ENCODE measurements at places on chromosomes 5 and 9.

- no peaks in the 10 kb centered on the region for H3K36me3 ChIP-seq
- H3K4me3 ChIP-seq: no peak overlapping the region
- H3K27ac ChIP-seq: peak overlapping the region; percentile 4
- DNase-seq: no peak
- no peaks in the 10 kb centered on the region for H3K4me1 ChIP-seq
- no peaks in the 10 kb centered on the region for H3K27me3 ChIP-seq
These were observed 15.3 kb downstream of the FPGS start for GRCh38 chr9:127817881-127818434.

DNA sequence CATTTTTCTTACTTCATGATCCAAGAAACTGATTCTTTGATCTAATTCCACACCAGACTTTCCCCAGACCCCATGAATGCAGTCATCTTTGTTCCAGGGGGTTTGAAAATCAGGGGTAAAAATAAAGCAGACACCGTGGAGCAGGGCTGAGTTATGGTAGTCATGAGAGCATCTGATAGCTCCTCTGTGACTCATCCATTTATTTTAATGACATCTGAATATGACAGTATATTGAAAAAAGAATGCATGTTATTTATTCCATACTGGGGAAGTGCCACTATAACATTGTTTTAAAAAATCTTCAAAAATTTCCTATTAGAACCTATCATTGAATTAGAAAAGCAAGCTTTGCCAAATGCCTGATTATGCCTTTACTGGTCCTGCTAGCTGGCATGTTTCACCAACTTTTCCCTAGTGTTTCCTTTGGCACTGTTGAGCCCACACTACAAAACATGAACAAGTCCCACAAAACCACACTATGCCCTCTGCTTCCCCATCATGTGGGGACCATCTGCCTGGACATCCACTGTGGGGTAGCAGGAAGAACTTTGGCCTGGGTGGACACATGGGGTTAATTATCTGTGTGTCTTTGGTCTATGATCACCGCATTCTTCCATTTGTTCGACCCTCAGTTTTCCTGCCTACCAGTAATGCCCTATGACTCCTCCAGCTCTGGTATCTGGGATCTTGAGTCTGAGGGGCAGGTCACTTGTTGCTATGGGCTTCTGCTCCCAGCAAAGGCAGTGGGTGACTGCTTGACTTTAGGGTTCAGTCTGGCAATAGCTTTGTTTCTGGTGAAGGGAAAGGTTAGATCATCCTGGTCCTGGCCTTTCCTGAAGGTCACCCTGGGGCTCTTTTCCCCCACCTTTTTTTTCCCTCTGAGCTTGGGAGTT is 82.7 kb upstream of the PANK3 start:
- no peak overlapping the region for H3K27ac ChIP-seq
- no peak overlapping the region for H3K4me3 ChIP-seq
- H3K36me3 ChIP-seq: no peaks in the 10 kb centered on the region
- H3K4me1 ChIP-seq: no peaks in the 10 kb centered on the region
- DNase-seq: no peak
- H3K27me3 ChIP-seq: peaks cover 6% of the 10 kb centered on the region

GRCh38 chr9:137308057-137308619 is 6.1 kb upstream of the NRARP start:
- H3K36me3 ChIP-seq: no peaks in the 10 kb centered on the region
- no peak overlapping the region for H3K27ac ChIP-seq
- peaks cover 4% of the 10 kb centered on the region for H3K4me1 ChIP-seq
- no peaks in the 10 kb centered on the region for H3K27me3 ChIP-seq
- DNase-seq: peak; percentile 30
- no peak overlapping the region for H3K4me3 ChIP-seq

DNA sequence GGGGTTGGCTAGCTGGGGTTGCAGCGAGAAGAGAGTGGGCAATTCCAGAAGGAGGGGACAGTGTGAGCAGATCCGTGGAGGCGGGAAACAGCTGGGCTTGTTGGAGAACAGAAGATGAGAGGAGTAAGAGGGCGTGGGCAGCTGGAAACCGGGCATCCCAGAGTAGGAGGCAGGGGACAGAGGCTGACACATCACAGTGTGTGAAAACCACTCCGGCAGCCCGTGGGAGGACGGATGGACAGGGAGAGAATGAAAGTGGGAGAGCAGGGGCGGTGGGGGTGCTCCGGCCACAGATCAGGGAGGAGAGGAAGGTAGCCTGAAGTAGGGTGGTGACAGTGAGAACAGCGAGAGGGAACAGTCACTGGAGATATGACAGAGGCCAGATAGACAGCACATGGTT is 8.3 kb upstream of the PSMB7 start:
- no peak overlapping the region for H3K27ac ChIP-seq
- H3K36me3 ChIP-seq: no peaks in the 10 kb centered on the region
- peaks cover 6% of the 10 kb centered on the region for H3K27me3 ChIP-seq
- no peak for DNase-seq
- no peak overlapping the region for H3K4me3 ChIP-seq

DNA sequence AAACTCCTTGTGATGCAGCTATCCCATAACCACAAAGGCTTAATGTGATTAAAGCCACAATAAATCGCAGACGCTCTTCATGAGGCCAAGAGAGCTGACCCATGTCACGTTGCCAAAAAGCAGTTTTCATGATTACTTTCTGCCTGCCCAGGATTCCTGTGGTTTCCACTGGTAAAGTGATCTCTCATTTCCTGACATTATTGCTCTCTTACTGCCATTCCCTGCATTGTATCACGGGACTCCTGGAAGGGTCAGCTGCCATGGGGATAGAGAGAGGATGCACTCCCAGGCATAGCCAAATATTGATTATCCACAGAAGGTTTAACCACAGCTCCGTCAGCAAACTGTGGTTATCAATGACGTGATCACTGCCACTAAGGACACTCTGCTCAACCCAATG is 103.8 kb upstream of the SLC1A3 start:
- no peaks in the 10 kb centered on the region for H3K36me3 ChIP-seq
- no peak for DNase-seq
- H3K4me3 ChIP-seq: no peak overlapping the region
- H3K4me1 ChIP-seq: no peaks in the 10 kb centered on the region
- peaks cover 7% of the 10 kb centered on the region for H3K27me3 ChIP-seq

GRCh38 chr5:142364251-142365145 is 39.7 kb upstream of the SPRY4 start:
- H3K4me1 ChIP-seq: peaks cover 11% of the 10 kb centered on the region
- DNase-seq: no peak
- no peak overlapping the region for H3K4me3 ChIP-seq
- no peak overlapping the region for H3K27ac ChIP-seq

GRCh38 chr5:15376803-15377202 is 123.2 kb upstream of the FBXL7 start:
- no peaks in the 10 kb centered on the region for H3K4me1 ChIP-seq
- no peak for DNase-seq
- no peaks in the 10 kb centered on the region for H3K36me3 ChIP-seq

- no peak for DNase-seq
- H3K27me3 ChIP-seq: no peaks in the 10 kb centered on the region
- no peaks in the 10 kb centered on the region for H3K36me3 ChIP-seq
- H3K27ac ChIP-seq: no peak overlapping the region
- no peak overlapping the region for H3K4me3 ChIP-seq
- no peaks in the 10 kb centered on the region for H3K4me1 ChIP-seq
These were observed 126.2 kb upstream of the DPYSL3 start for GRCh38 chr5:147635882-147636728.

DNA sequence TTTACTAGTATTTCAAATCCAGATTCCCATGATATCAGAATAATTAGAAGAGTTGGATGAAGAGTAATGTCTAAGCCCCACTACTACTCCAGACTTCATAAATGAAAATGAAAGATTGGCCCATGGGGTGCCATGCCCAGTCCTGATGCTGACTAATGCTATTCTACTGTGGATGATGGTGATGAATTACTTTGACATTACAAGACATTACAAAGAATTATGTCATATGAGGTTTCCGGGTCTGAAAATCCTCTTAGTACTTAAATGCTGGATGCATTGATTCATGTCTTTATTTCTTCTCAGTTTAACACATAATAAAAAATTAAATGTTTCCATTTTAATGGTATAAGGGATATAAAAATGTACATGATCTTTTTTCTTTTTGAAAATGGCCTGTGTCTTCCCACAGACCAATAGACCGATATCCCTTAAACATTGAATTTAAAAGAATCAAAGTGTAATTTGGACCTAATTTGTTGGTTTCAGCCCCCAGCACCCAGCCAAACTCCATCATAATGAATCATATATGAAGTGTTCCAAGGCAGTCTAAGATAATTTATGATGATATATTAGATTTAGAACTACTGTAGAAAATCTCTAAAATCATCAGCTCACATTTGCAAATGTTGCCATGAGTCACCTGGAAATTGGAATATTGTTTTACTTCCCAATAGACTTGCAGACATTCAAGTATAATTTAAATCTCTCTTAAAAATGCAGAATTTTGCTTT is 223.6 kb upstream of the SGCD start:
- no peaks in the 10 kb centered on the region for H3K4me1 ChIP-seq
- H3K27ac ChIP-seq: no peak overlapping the region
- no peaks in the 10 kb centered on the region for H3K36me3 ChIP-seq
- no peak overlapping the region for H3K4me3 ChIP-seq
- no peak for DNase-seq

GRCh38 chr9:15277400-15278090 is 29.5 kb downstream of the TTC39B start:
- H3K4me3 ChIP-seq: no peak overlapping the region
- no peak for DNase-seq
- peaks cover 7% of the 10 kb centered on the region for H3K4me1 ChIP-seq
- H3K27ac ChIP-seq: no peak overlapping the region
- peaks cover 10% of the 10 kb centered on the region for H3K36me3 ChIP-seq
- H3K27me3 ChIP-seq: no peaks in the 10 kb centered on the region

DNA sequence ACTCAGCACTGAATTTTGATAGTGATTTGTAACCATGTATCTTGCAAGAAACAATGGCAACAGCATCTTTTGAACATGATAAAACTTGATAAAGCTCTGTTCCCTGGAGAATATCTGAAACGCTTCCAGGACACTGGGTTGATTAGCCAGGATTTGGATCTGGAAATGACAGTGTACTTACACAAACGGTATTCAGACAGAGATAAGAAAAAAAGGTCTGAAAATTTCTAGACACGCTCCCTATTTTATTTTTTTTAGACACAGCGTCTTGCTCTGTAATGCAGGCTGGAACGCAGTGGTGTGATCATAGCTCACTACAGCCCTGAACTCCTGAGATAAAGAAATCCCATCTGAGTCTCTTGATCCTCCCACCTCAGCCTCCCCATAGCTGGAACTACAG is 109.0 kb downstream of the GNAQ start:
- peaks cover 25% of the 10 kb centered on the region for H3K36me3 ChIP-seq
- no peak overlapping the region for H3K27ac ChIP-seq
- DNase-seq: no peak
- no peak overlapping the region for H3K4me3 ChIP-seq
- peaks cover 15% of the 10 kb centered on the region for H3K4me1 ChIP-seq
- H3K27me3 ChIP-seq: no peaks in the 10 kb centered on the region

- no peak overlapping the region for H3K4me3 ChIP-seq
- no peak for DNase-seq
- no peaks in the 10 kb centered on the region for H3K27me3 ChIP-seq
- H3K36me3 ChIP-seq: peaks cover 13% of the 10 kb centered on the region
- peak overlapping the region; percentile 5 for H3K27ac ChIP-seq
- peaks cover 6% of the 10 kb centered on the region for H3K4me1 ChIP-seq
These were observed 27.4 kb upstream of the SAP30L start for GRCh38 chr5:154418344-154418820.

DNA sequence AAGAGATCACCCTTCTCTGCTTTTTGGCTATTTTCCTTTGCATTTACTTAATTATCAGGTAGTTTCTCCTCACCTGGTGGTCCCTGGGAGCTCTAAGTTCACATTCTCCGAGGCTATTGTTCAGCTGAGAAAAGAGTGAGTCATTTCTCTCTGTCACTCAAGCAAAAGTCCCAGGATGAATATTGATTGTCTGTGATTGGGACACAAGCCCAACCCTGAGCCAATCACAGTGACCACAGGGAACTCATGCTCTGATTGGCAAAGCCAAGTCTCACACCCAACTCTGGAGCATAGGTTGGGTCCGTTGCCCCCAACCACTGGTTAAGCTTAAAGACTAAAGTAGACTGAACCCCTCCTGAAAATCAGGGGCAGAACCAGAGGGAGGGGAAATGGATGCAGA is 27.8 kb upstream of the FAT2 start:
- no peak overlapping the region for H3K4me3 ChIP-seq
- H3K27ac ChIP-seq: no peak overlapping the region

DNA sequence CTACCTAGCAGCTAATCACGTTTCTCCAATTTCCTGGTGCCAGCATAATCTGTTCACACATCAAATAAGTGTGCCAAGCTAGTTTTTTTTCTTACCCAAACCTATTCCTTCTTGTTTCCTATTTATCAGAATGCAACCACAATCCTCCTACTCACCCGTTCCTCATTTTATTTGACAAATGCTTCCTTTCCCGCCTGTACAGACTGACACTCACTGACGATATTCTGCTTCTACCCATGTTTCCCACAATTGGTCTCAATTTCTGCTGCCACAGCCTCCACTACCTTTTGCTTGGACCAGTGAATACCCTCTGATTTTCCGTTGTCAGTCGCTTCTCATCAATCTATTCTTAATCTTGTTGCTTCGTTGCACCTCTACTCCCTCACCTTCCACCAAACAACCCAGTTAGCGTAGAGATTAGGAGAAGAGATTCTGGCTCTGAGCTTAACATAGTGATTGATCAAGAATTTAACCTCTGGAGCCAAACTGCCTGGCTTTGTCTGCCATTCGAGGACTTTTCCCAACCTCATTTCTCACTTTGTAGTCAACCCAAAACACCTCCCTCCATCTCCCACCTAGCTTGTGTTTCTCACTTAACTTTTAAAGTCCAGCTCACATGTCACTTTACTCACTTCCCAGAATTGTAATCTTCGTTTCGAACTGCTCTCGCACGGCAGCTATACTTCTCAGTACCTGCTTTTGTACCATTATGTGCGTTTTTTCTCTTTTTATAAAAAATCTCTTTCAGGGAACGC is 729 bp upstream of the TMEM38B start:
- H3K4me3 ChIP-seq: peak overlapping the region; percentile 79
- no peak overlapping the region for H3K27ac ChIP-seq
- no peaks in the 10 kb centered on the region for H3K36me3 ChIP-seq
- peaks cover 30% of the 10 kb centered on the region for H3K27me3 ChIP-seq
- peaks cover 12% of the 10 kb centered on the region for H3K4me1 ChIP-seq
- DNase-seq: no peak

DNA sequence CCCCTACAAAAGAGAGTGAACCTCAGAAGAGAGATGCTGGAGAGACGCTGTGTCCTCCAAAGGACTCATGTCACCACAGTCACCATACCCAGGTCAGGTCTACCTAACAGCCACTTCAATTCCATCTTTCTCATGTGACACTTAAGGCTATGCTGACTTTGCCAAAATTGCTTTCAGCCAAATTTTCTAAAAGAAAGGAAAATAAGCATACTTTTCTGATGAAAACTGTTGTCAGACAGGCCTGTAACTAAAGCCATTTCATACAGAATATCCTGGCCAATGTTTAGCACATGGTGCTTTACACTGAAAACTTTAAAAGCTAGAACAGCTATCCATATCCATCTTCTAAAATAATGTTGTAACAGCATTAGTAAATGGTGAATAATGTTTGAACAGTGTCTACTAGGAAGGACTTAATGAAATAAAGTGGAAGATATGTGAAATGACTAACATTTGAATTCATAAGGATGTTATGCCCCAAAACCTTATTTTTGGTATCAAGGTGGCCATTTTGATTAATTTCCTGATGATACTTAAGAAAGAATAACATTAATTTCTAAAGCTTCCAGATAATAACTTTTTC is 97.2 kb downstream of the NFIB start:
- H3K27me3 ChIP-seq: no peaks in the 10 kb centered on the region
- no peak for DNase-seq
- H3K27ac ChIP-seq: no peak overlapping the region
- H3K4me1 ChIP-seq: no peaks in the 10 kb centered on the region
- H3K4me3 ChIP-seq: no peak overlapping the region

All from activated naive CD8-positive, alpha-beta T cell treated with anti-CD3 and anti-CD28 coated beads, Interleukin-2, amount 10 ng/mL, durations not matched to agents 7 days and 5 days (primary cell).